Amniotic stem cell (primary cell): ENCODE measurements at places on chromosomes 2 and 18.

DNA sequence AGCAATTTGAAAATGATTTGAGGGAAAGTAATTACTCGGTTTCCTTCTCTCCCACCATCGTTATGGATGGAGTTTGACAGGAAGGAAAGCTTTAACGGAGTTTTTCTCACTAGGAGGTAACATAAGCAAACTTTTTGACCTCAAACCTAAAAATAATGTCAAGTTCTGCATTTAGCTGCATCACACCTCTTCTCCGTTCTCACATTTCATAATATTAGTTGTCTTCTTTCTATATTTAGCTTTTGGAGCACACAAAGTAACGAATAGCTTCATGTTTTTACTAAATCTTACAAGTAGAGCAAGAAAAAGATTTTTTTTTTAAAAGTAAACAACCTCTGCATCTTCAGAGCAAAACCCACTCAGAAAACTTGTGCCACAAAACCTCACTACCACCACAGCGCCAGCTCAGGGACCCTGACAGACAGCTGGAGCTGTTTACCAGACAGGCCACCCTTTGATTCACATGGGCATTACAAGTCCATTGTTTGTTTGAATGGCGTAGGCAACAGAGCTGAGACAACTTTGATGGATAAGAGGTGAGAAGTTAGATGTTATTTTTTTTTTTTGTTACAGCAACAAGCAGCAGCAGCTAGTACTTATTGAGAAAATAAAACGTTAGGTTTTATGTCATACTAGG, 21.9 kb upstream of the ICOS start:
- DNase-seq, result no peak

GRCh38 chr18:79476918-79477571, 81.3 kb downstream of the NFATC1 start:
- no peak for DNase-seq

DNA sequence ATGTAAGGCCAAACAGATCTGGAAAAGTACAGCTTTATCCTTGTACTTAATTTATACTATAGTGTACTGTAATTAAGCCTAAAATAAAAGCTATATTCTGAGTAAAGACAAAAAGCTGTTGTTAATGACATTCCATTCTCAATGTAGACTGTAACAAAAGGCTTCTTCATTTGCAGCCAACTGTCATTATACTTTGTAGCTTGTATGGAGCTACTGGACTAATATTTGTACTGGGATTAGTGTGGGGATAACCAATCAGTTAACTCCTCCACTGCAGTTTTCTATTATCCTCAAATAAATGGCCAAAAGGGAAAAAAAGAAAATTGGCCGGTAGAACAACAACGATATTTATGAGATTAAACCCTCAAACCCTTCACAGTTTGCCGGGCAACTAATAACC, 66.5 kb downstream of the STK39 start:
- DNase-seq, result no peak

GRCh38 chr18:46601141-46601805, 55.7 kb downstream of the LOXHD1 start:
- no peak for DNase-seq

GRCh38 chr18:55912071-55912470, 324.1 kb upstream of the TCF4 start:
- DNase-seq, result no peak

- DNase-seq, result no peak
These were observed 945 bp downstream of the HAT1 start for GRCh38 chr2:171923206-171923605.

DNA sequence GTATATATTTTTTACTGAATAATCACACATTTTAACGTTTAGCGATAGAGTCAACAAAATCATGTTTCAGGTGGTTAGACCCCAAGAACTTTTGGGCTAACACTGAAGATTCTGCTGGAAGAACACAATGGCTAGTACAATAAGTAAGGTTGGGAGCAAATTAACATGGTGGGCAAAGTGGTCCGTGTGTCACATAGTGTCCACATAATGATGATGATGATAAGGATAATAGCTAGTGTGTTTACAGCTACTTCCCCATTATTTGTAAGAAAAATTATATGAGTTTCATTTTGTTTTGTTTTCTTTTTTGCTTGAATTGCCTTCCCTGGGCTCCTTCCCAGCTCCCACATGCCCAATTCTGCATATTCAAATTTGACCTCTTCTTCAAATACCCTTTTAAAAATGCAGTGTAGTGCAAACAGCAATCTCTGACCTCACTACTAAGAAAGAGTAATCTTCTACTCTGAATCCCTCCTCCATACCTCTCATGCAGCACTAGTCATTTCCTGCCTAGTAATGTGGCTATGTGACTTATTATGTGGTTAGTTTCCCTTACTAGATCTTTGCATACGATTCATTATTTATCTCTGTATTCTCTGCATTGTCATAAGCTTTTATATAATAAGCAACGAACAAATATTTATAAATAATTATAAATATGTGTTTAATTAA, 16.9 kb upstream of the VPS54 start:
- DNase-seq, result peak; percentile 24

- DNase-seq, result no peak
These were observed 138.9 kb downstream of the PTH2R start for GRCh38 chr2:208545403-208546042.

DNA sequence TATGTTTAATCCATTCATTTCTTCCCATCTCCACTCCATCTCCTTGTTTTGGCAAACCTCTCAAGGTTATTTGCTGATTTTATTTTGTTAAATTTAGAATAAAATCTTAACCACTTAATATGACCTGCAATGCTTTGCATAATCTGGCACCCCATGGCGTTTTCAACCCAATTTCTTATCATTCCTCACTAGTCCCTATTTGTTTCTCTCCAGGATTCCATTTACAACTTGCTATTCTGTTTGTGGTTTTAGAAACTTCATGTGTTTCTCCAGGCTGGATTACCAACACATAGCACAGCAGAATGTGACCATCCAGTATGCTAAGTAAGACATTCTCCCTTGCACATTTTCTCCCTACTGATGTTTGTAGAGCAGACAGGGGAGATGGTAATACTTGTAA, 749.2 kb upstream of the FSHR start:
- DNase-seq, result no peak

GRCh38 chr2:101195871-101196661, 44.9 kb upstream of the TBC1D8 start:
- DNase-seq, result no peak

GRCh38 chr18:26893996-26894395, 28.5 kb upstream of the AQP4 start:
- DNase-seq, result no peak

GRCh38 chr2:172334988-172335387, 92.4 kb upstream of the ITGA6 start:
- DNase-seq, result no peak

GRCh38 chr2:217858519-217859491, 144.0 kb downstream of the TNS1 start:
- DNase-seq, result peak; percentile 91

GRCh38 chr2:55970500-55970899, 46.9 kb upstream of the EFEMP1 start:
- no peak for DNase-seq

DNA sequence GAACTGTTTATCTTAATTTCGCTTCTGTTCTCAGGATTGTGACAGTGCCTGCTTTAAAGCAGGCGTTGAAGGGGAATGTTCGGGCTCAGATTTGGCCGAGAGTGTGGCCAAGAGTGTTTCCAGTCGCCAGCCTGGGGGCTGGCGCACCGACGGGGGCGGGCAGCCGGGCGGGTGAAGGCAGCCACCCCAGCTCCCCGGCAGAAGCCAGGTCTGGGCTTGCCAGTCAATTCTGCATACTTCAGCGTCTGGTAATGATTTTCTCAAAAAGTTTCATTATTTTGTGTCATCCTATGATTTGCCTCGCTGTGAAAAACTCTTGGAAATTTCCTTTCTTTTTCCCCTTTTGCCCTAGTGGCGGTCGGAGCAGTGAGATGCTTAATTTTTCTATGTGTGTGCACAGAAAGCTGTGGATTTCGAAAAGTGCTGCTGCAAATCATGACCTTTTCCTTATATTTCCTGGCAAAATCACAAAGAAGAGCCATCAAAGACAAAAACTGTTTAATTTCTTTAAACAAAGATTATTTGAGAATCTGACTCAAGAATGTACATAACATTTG, 856 bp downstream of the FAM228A start:
- DNase-seq, result no peak

DNA sequence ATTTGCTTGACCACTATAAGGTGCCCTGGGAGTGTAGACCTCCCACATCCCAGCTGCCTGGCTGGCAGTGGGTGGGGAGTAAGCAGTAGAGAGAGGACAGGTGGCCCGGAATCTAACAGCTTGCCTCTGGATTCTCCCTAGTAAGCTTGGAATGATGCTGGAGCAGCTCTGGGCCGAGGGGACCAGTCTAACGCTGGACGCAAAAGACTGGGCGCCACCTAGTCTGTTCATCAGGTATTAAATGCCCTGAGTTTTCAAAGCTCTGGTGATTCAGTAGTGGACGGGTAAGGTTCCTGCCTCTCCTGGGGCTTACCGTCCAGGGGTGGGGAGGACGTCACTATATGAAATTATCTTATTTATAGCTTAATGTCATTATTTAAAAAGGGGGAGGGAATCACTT, 648 bp upstream of the LYPD6B start:
- no peak for DNase-seq

- DNase-seq, result no peak
These were observed 70.4 kb downstream of the FECH start for GRCh38 chr18:57516056-57516455.

- DNase-seq, result no peak
These were observed 27.4 kb downstream of the RMP24 start for GRCh38 chr18:35999925-36000324.

DNA sequence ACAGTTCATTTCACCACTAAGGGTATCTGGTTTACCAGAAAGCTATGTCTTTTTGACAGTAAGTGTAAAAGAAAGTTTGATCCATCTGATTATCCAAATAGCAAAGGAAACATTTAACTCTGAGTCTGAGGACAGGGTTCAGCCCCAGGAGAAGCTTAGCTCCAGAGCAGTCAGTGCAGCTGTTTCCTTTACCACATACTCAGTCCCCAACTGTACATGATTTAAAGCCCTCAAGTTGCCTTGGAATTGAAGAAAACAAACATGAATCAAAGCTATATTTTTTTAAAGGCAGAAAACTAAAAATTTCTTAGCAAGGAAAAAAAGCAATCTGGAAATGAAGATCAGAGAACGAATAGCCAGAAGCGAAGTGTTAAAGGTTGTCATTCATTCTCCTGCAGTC, 746.0 kb downstream of the METTL4 start:
- DNase-seq, result no peak
